ENCODE measurements at places on chromosomes 12 and 14.
A peak's percentile ranks its signal among the peaks of the same experiment; 100 is the strongest.

- no peak for DNase-seq
Observed at GRCh38 chr14:94483071-94483451, 7.1 kb upstream of the SERPINA9 start.

GRCh38 chr12:75591628-75592027 lies 80.2 kb upstream of the KRR1 start:
- DNase-seq: no peak

- no peak for DNase-seq
Observed at GRCh38 chr12:46617167-46617566, 208.6 kb downstream of the SLC38A4 start.

DNA sequence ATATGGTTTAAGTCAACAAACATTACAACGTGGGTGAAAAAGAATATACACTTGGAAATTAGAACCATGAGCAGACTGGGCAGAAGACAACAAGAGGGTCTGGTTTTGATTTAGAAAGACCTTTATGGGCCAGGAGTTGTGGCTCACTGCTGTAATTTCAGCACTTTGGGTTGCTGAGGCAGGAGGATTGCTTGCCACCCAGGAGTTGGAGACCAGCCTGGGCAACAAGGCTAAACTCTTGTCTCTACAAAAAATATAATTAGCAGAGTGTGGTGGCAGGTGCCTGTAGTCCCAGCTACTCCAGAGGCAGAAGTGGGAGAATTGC lies 2.7 kb upstream of the NFKBIA start:
- DNase-seq: no peak

DNA sequence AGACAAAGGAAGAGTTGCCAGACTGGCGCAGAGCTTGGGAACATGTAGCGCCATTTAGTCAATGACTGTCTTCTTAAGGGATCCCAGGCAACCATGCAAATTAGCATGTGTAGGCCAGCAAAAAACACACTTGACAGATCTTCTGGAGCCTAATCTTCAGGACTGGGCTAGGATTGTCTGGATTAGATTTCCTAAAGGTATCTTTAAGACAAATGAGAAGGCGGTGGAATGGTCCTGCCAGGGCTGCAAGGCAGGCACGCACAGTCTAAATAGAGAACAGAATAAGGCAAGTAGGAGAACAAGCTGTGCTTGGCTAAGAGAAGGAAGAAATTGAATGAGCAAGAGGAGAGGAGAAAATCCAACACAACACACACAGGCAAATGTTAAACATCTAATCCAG lies 80.0 kb downstream of the CIT start:
- no peak for DNase-seq

DNA sequence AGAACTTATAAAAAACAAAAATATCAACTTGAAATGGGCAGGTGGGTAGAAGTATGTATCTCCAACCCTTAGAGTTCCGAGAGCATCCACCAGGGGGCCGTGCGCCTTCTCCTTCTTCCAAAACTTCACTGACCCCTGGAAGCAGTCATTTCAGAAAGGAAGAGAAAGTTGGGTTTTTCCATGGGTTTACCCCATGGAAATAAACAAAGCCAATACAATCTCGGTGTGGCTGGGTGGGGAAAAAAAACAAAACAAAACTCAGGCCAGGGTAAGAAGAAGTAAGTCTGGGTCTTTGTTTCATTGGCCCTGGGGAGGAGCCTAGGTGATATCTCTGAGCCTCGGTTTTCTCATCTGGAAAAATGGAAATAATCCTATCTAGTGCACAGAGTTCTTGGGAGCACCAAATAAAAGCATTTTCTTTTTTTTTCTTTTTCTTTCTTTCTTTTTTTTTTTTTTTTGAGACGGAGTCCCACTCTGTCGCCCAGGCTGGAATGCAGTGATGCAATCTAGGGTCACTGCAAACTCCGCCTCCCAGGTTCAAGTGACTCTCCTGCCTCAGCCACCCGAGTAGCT lies 33.6 kb upstream of the HNF1A start:
- DNase-seq: peak; percentile 6

GRCh38 chr12:42539696-42540095 lies 49.9 kb downstream of the PRICKLE1 start:
- DNase-seq: no peak

DNA sequence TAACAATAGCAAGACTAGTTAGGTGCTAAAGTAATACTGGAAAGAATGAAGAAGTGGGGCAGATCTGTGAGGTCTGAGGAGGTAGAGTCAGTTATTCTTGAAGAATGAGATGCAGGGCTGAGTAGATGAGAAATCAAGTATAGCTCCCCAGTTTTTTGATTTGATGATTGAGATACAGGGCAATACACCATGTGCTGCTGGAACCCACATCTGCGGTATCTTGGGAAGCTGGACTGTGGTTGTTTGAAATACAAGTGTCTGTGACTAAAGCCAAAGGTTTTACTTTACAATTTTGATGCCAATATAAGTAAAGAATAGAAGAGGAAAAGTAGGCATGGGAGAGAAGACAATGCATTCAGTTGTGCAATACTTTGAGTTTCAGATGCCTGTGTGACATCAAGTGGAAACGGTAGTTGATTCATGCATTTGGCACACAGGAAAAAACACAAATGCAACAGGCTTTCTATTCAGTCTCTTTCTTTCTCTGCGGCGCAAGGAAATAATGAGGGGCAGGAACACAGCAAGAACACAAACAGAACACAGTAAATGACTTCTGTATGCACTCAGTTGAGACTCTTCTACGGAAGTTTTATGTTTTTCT lies 190.2 kb upstream of the SLC38A2 start:
- DNase-seq: peak; percentile 89

GRCh38 chr14:23364164-23365035 lies 572 bp downstream of the EFS start:
- DNase-seq: no peak

DNA sequence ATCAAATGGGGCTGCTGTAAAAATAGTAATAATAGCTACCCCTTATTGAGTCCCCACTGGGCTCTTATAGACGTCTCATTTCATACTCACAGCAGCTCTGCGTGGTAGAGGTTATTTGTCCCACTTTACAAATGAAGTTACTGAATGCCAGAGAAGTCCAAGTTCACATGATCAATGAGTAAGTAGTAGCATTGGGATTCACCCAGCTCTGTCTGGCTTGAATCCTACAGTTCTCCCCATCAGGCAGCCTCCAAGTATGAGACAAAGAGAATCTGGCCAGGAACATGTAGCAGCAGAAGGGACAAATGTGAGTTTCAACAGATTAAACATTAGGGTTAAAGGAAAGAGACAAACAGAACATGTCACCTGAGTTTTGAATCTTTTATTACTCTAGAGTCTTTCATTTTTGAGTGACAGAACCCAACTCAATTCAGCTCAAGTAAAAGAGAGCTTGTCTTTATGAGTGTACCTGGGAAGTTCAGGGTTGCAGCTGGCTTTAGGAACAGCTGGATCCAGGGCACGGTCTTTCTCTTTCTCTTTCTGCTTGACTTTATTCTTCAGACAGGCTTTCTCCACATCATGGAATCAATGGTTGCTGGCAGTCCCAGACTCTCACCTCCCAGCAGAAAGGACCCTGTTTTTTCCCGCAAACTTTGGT lies 64.1 kb upstream of the JDP2 start:
- DNase-seq: no peak

GRCh38 chr12:26748741-26749431 lies 84.1 kb downstream of the ITPR2 start:
- DNase-seq: peak; percentile 72

GRCh38 chr12:29004936-29005304 lies 144.2 kb upstream of the FAR2 start:
- DNase-seq: no peak

- peak; percentile 12 for DNase-seq
Observed at GRCh38 chr12:94308612-94309011, 151.1 kb downstream of the CEP83 start.

DNA sequence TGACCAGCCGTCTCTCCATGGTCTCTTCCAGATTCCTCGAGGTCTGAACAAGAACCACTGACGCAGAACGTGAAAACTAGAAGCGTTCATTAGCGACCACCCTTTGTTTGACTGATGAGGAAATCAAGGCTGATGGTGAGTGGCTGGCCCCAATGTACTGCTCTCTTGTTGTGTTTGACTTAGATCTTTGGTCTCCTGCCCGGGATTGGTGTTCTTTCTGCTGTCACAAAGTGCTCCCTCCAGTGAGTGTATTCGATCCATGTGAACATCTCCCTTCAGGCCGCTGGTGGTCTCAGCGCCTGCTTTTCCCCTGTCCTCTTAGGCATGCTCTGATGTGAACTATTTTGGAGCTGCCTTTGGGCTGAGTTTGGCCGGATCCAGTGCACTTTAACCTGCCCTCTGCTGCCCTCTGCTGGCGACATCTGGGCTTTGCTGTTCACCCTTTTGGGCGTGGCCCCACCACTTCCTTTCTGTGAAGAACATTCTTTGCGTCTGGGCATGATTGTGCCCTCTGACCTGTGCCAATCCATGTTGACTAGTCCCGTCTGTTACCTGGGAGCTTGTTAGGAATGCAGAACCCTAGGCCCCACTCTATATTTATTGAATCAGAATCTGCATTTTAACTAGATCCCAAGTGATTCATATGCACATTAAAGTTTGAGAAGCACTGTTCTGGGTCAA lies 279.1 kb downstream of the TTC6 start:
- DNase-seq: peak; percentile 46

- peak; percentile 26 for DNase-seq
Observed at GRCh38 chr12:26471560-26471959, 276.2 kb downstream of the SSPN start.

- DNase-seq: no peak
Observed at GRCh38 chr12:132660052-132660451, 27.1 kb downstream of the POLE start.

DNA sequence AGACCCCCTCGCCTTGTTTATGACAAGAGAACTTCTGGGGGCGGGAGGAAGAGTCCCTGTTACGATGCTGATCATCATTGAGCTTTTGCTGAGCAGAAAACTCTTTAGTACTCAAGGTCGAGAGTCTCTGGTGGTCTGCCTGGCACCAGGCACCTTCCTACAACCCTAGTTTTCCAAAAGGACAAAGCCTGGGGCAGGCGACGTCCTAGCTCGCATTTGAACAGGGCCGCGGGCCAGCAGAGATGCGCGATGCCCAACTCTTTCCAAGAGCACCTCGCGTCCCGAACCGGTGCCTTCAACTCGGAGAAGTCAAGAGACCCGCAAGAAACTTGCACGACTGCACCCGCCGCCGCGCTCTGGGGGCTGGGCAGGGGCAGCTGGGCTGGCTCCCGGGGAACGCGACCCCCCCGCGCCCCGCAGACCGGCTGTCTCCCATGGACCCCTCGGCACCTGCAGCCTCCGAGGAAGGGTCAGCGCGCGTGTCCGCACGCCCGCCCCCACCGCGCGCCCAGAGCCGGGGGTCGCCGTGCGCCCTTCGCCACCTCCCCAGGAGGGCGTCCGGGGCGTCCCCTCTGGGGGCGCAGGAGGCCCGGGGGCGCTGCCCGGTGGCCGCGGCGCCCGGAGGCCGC lies 377 bp upstream of the BCL7A start:
- no peak for DNase-seq

DNA sequence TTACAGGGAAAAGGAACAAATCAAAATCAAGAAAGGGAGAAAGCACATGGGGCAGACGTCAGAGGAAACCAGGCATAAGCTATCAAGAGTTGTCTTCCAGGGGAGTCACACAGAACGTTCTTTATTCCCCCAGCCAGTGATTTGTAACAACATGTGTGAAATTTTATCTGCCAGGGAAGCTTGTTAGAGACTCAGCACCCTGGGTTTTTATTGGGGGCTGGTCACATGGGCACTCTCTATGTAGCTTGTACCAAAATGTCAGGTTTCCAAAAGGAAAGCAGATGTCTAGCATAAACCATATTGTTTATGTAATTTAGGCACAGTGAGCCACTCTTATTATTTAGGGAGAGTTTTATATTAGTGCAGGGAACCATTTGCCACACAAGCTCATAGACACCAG lies 440.4 kb upstream of the DCN start:
- DNase-seq: no peak

DNA sequence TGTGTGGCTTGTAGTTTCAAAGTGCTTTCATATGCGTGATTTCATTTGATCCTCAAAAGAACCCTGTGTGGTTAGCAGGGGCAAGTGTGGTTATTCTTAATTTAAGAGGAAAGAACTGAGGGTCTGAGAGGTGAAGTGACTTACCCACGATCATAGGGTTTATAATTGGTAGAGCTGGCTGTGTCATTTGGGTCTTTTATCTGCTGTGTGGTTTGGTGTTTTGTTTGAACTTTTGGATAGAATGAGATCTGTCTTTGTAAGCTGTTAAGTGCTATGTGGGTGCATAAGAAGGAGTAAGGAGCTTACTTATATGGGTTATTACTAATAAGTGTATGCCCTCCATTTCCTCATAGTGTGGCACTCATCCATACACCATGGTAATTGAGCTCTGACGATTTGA lies 190.0 kb downstream of the CACNA1C start:
- DNase-seq: no peak

GRCh38 chr12:100365411-100365810 lies 8.5 kb downstream of the SLC17A8 start:
- DNase-seq: no peak

DNA sequence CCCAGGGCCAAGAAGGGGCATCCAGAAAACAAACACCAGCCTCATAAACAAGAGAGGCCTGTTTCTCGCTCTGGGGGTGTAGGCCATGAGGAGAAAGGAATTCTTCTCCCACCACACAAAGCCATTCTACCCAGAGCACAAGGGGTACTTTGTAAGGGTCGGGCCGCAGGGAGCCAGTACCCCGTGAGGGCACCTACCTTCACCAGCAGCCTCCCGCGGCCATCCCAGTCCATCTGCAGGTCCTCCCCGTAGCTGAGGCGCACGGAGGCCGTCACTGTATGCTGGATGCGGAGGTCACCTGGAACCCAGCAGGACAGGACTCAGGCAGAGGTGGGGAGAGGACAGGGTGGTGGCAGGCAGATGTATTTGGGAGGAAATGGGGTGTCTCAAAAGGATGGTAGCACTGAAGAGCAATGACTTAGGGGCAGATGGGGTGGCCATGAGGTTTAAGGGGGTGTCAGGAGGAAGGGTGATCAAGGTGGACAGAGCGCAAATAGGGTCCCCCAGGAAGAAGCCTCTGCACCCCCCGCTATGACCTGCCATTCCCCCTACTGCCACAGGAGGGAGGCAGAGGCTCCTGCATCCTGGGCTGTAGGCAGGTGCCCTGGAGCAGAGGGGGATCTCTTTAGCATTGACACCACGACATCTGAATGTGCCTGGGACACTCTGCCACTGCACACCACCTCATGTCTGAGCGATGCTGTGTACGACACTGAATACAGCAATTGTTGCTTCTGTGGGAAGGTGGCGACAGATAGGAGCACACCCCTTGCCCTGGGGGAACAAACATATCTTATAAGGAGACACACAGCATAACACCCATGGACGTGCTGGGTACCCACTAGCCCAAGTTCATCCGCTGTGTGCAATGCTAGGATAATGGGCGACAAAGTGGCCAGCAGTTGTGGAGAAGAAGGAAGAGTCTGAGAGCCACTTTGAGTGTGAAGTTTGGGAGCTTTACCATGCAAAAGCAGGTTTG lies 61.4 kb downstream of the VWF start:
- no peak for DNase-seq
